ENCODE measurements at places on chromosomes 6 and 20.
A peak's percentile ranks its signal among the peaks of the same experiment; 100 is the strongest.

- no peak for DNase-seq
These were observed 115.2 kb downstream of the BMP2 start for GRCh38 chr20:6882561-6883291.

DNA sequence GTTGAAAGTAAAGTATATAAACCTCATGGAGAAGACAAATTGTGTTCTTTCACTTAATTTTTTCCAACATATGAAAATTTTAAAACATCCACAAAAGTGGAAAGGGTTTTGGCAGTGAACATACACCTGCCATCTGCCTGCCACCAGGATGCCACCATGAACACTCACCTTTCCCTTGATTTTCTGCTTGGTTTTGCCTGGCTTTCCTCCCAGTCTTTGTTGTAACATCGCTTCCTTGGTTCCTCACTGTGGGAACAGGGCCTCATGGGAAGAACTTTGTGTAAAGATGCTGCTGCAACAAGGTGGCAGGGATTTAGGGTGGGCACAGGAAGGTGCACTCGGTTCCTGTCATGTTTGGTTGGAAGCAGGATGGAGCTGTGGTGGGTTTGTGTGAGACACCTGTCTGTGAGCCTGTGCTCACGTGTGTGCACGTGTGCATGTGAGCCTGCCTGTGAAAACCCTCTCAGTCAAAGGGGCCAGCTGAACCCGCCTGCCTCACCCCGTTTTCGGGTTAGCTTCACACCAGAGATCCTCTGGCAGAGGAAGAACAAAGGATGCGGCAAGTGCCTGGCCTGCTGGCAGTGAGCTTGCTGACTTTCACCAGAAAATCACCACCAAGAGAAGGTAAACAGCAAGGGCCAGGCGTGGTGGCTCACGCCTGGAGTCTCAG lies 11.0 kb upstream of the RBM38 start:
- no peak for DNase-seq

DNA sequence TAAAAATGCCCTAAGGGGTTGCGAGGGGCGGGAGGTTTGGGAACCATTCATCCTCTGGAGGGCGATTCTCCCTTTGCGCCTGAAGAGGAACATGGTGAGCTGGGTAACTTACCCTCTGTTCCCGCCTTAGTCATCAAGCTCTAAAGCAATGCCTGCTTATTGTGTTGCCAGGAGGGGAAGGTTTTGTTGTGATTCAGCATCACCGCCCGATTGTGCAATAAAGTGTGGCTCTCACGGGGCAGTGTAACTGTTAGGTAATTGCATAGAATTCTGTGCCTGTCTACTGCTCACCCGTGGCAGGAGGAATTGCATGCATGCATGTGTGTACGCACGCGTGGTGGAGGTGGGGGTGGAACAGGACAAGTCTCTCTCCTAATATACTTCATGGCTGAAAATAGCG lies 95.5 kb upstream of the AGPAT4 start:
- DNase-seq = peak; percentile 24

DNA sequence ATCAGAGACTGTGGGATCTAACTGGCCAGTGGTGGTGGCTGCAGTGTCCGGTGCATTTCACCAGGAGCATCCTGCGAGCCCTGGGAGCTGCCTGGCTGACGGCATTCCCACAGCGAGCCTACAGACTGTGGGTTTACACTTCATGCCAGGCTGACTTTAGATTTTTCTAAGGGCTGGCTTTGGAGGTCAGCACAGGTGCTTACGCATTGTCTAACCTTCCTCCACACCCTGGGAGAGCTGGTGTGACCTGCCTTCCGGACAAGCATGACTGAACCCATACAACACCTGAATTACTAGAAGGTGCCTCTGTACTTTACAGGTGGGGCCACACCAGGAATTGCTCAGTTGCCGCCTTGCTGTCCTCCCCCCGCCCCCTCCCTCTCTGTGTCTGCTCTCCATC lies 96.2 kb downstream of the RREB1 start:
- no peak for DNase-seq

GRCh38 chr20:31843881-31844280 lies 1.5 kb downstream of the FOXS1 start:
- DNase-seq = no peak

DNA sequence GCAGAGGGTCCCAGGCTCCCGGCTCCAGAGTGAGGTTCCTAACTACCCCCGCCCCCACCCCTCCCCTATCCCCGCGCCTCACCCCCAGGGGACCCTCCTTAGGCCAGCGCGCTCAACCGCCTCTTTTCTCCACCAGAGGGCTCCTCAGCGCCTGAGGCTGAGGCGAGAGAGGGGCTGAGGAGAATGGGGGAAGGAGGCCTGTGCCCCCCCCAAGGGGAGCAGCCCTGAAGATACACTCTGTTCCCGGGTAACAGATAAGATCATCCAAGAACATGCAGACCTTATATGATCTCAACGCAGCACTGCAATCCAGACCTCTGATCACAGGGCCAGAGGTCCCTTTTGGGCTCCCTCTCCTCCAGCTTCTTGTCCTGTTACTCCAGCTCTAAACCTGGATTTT lies 43.3 kb upstream of the MRPS10 start:
- DNase-seq = peak; percentile 82

- DNase-seq = peak; percentile 86
These were observed 159.9 kb downstream of the OR2B2 start for GRCh38 chr6:27752038-27752885.

DNA sequence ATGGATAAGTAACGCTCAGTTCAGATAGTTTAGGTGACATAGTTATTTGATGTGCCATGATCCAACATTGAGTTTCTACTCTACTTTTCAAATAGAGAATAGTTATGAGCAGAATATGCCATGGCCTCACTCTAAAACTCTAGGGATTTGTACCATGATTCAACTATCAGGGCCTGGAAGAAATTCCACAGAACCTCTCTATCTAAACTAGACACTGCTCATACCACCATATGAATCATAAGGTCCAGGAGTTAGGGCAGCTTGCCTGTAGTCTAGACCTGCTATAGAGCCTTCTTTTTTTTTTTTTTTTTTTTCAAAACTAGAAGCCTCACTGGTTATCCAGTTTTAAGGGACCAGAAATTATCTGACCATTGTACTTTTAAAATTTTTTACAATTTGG lies 571.8 kb upstream of the IMPG1 start:
- DNase-seq = no peak

DNA sequence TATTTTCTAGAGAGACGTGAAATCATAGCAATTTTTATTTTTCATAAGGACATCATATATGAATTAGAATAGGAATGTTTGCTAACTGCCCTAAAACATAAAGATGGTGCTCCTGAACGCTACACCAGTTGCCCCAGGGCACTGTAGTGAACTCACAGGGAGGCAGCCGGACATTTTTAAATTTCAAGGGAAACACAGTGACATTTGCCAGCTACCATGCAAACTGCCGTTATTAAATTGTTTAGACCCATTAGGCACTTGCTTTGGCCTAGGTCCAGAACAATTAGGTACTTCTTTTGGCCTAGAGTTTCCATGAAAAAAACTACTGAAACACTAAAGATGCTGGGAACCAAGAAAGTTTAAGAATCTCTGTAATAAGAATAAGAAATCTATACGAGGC lies 24.9 kb upstream of the CFAP206 start:
- DNase-seq = no peak

- no peak for DNase-seq
These were observed 83.1 kb upstream of the CST7 start for GRCh38 chr20:24866008-24866407.

DNA sequence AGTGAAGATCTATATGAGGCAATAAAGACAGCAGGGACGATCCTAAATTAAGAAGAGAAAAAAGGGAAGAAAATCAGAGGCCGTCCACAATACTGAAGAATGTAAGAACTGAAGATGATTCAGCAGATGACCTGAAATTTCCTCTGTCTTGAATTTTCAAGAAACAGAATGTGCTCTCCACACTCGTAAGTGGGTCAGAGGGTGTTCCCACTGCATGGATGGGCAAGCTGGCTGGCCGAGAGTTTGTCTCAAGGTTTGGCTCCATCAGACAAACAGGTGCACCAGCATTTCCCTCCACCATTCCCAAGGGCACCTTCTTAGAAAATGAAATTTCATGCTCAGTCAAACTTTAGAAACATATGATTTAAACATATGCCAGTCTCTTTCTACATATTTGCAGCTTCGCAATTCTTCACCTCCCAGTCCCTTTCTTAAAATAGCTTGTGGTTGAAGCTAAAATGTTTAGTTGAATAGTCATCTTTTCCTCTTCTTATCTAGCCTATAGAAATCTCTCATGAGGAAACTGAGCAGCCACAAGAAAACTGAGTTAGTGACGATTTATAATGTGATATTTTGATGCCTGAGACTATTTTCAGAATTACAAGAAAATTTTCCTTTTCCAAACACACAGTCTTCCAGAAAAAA lies 576.4 kb downstream of the PRKN start:
- no peak for DNase-seq

- no peak for DNase-seq
These were observed 595.5 kb downstream of the COL12A1 start for GRCh38 chr6:74610352-74610751.

- DNase-seq = no peak
These were observed 99.5 kb downstream of the LAMP5 start for GRCh38 chr20:9613871-9614270.

DNA sequence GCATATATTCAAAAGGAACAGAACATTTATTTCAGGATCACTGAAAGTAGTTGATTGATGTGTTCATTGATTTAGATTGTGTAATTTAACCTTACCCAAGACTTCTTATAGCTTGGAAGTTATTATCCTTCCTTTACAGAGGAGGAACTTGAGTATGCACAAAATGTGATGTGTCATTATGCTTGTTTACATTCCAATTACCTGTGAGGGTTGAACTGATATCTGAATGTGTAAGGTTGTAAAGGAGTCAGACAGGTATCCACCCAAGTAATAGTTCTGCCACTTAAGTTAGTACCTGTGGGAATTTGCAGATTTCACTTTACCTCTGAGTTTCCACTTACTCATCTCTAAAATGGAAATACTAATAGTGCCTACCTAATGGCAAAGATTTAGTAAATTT lies 668.2 kb downstream of the DOK5 start:
- DNase-seq = no peak

DNA sequence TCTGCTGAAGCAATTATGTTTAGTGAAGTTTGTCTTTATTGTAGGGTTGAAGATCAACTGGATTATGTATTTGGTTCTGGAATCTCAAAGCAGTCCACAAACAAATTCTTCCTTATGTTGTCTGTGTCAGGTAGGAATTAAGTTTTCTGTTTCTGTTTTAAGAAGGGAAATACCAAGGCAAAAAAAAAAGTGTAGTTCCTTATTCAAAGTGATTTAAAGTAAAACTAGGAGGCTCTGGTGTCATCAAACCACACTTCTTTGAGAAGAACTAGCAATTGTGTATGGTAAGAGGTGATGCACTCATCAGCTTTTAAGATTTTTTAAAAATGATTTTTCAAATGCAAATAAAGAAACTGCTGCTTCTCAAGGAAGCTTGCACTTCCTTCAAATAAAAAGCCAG lies 1.9 kb downstream of the FAM135A start:
- DNase-seq = no peak

DNA sequence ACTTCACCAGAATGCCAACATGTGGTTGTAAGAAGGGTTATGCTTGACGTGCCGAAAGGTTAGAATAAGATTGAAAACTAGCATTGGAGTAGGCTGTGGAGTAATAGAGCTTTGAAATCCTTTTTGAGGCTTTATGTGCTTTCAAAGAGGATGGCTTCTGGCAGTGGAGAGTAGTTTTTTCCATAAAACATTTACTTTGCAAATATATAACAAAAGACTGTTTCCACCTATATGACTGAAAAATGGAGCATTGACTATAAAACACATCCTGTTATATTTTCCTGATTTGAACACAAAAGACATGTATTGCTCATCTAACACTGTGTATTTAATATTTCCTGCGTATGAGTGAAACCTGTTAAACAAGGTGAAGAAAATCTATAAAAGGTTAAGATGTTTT lies 38.8 kb downstream of the ZFAND3 start:
- no peak for DNase-seq

- peak; percentile 78 for DNase-seq
These were observed 1.5 kb downstream of the ID4 start for GRCh38 chr6:19838442-19839236.

GRCh38 chr6:56713254-56713672 lies 70.6 kb upstream of the DST start:
- no peak for DNase-seq

DNA sequence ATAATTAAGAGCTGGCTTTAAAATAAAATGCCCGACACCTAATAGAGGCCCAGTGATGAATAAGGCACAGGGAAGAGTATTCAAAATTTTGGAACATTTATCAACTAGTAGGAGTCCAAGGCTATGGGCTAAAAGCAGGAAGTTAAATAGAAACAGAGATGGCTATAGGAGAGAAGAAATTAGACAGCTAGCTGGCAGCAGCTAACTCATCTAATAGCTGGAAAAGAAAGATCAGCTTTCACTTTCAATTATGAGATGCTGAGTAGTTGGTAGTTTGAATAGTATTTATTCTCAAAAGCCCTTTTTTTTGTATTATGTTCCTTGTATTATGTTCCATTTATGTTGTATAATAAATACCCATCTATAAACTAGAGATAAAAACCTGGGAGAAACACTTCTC lies 215.7 kb downstream of the SLC35F1 start:
- DNase-seq = no peak

- DNase-seq = no peak
These were observed 12.5 kb downstream of the ENTPD6 start for GRCh38 chr20:25207960-25208534.

DNA sequence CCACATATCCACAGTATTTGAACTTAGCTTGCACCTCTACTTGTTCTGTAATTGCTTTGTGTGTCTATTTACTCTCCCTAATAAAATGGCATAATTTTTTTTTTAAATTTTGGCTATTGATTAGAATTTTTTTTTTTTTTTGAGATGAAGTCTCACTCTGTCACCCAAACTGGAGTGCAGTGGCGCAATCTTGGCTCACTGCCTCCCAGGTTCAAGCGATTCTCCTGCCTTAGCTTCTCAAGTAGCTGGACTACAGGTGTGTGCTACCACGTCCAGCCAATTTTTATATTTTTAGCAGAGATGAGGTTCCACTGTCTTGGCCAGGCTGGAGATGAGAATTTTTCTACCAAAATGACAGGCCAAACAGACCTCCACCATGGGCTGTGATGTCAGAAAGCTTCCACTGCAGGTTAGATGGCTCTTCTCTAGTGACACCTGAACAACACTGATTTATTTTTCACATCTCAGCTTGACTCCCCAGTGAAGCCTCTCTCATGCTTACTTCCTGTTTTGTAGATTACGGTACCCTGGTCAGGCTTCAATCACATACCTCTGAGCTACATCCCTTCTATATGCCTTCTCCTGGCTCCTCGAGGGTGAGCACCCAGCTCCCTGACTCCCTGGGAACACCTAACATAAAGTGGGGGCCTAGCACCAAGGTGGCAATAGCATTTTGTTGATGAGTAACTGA lies 112.8 kb downstream of the ARHGAP18 start:
- DNase-seq = no peak

DNA sequence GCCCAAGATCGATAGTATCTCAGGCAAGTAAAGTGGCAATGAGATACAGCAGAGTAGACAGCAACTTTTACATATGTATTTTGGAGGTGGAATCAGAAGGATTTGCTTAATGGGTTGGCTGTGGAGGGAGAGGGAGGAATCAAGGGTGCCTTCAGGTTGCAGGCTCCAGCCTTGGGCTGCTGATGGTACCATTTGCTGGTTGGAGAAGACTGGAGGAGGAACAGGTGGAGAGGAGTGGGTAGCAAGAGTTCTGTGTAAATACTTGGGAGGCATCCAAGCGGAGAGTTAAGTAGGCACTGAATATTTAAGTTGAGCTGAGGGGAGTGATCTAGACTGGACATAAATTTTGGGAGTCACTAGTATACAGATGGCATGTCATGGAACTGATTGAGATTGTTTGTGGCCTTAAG lies 5.2 kb downstream of the BICRAL start:
- no peak for DNase-seq

All from GM23338 (cell line).